ENCODE measurements at places on chromosomes 7 and 10.
A peak's percentile ranks its signal among the peaks of the same experiment; 100 is the strongest.

GRCh38 chr7:33813331-33813730 lies 92.0 kb upstream of the BMPER start:
- no peak for DNase-seq

GRCh38 chr7:155972651-155973390 lies 160.6 kb upstream of the SHH start:
- DNase-seq, result no peak

DNA sequence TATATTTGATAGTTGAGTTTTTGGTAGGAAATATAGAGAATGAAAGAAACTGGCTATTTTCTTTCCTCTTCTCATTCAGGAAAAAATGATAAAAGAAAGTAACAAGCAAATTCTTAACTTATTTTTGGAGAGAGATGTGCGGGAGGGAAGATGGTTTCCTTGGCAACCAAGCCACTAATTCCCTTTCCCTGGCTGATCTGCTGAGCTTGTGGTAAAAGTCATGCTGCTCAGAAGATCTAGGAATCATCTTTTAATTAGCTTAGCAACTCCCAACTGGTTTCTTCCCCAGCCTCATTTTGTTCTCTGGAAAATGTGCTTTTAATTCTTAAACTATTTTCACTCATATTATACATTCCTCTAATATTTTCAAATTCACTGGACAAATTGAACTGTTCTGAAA lies 11.8 kb downstream of the UROS start:
- no peak for DNase-seq

DNA sequence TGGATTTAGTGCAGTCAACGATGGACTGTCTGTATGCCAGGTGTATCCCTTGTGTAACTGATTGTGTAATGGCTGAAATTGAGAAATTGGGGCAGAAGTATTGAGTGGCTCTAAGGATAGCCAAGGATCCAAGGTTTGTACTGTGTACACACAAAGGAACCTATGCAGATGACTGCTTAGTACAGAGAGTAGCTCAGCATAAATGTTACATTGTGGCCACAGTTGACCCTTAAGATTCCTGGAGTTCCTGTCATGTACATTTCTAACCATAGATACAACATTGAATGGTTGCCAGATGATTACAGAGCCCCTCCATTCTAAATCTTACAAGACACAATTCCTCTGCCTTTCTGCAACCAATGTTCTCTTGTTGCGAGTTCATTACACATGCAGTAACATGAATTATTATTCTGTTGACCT lies 25.3 kb downstream of the CCDC126 start:
- DNase-seq, result peak; percentile 37

DNA sequence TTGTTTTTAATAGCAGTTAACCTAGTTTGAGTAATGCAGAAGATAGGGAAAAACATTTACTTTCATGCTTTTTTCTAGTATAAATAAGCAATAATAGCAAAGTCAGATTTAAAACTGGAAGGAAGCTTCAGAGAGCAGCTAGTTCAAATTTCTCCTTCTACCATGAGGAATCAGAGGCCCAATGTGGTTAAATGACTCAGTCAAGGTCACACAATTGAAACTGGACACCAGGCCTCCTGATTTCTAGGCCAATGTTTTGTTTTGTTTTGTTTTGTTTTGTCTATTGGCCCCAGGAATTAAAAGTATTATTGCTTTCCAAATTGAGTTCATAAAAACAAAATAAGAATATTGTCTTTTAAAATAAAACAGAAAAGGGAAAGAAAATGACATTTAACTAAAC lies 122.3 kb downstream of the TRIL start:
- DNase-seq, result no peak

GRCh38 chr10:8006274-8006999 lies 48.1 kb upstream of the GATA3 start:
- no peak for DNase-seq

DNA sequence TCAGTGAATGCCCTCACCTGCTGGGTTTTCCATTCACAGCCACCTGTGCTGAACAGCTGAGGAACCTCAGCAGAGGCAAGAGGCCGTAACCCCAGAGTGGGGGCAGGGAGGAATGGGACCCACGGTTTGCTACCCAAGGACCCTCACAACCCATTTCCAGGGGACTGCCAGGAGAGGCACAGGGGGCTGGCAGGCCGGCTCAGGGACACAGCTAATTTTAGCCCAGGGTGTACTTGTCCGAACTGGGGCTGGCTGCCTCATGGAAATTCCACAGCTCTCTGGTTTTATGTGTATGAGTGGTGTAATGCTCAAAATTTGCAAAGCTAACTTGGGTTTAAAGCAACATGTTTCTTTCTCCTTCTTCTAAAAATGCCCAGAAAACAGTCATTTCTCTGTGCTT lies 42.2 kb downstream of the MINDY4 start:
- DNase-seq, result no peak

All from AG04450 (cell line).